ENCODE measurements at places on chromosomes 5 and 9. TPM values are rescaled to one million over a fixed set of nuclear protein-coding genes. Genes with fewer than 3 reads are reported as not detected.

GLDC gene
- total RNA-seq: 74.6 TPM

ITK gene
- total RNA-seq: 0.22 TPM

TRPM6 gene
- 0.86 TPM for total RNA-seq

PRR7 gene
- 10.2 TPM for total RNA-seq

ACTBL2 gene
- not detected for total RNA-seq

UBLCP1 gene
- 39.0 TPM for total RNA-seq

FGD3 gene
- total RNA-seq: 1.8 TPM

DNA sequence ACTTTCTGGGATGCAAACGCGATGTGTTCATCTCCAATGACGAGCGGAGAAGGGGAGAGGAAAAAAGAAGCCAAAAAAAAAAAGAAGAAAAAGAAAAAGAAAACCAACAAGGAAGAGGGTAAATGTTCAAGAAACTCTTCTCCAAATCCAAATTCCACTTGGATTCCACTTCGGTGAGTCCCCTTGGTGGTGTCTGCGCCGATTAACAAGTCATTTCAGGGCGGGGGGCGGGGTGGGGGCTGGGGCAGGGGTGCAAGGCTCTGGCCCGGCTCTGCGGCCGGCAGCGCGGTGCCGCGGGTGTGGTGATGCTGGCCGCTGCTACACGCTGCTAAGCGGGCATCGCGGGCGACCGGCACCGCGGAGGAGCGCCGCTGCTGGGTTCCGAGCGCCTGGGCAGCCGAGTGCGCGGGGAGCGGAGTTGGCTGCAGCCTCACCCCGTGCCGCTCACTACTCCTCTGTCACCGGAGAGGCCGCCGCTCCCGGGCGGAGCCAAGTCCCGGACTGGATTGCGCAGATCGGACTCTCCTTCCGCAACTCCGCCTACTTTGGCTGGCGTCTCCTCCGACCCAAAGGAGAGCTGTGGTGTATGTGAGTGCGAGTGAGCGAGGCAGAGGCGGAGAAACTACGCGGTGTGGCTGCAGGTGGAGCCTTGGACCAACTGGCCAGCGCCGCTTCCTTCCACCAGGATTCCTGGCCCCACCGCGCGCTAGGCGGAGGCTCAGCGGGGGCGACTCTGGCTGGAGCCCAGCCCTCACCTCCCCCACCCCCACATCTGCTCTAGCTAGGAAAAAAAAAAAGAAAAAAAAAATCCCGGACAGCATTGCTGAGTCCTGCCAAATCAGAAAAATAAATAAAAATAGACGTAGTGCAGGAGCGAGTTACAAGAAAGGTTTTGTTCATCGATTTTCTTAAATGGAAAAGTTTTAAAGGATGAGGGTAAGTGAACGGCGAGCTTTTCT is at the start of gene SEMA6A:
TSS of gene SEMA6A (minus strand) at position 457 of the 959 bp plus-strand sequence. CDS start 69,879 bp downstream, outside the sequence.
- peaks cover 13% of the 10 kb centered on the region for H3K4me1 ChIP-seq
- peak; percentile 97 for DNase-seq

DNA sequence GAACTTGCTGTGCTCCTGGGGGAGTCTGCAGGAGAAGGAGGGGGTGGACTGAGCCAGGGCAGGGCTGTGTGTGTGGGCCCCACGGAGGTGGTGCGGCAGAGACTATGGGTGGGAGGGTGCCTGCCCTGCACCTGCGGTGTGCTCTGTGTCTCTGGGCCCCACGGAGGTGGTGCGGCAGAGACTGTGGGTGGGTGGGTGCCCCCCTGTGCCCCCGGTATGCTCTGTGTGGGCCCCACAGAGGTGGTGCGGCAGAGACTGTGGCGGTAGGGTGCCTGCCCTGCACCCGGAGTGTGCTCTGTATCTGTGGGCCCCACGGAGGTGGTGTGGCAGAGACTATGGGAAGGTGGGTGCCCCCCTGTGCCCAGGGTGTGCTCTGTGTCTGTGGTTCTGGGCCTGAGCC is 103.7 kb downstream of the EHMT1 start:
- no peak overlapping the region for H3K27ac ChIP-seq
- H3K4me1 ChIP-seq: no peaks in the 10 kb centered on the region
- peaks cover 77% of the 10 kb centered on the region for H3K36me3 ChIP-seq

GRCh38 chr5:73321757-73322436 is 126.7 kb downstream of the FOXD1 start:
- peaks cover 5% of the 10 kb centered on the region for H3K4me1 ChIP-seq
- H3K27ac ChIP-seq: no peak overlapping the region
- H3K27me3 ChIP-seq: no peaks in the 10 kb centered on the region
- no peak overlapping the region for H3K4me3 ChIP-seq

DNA sequence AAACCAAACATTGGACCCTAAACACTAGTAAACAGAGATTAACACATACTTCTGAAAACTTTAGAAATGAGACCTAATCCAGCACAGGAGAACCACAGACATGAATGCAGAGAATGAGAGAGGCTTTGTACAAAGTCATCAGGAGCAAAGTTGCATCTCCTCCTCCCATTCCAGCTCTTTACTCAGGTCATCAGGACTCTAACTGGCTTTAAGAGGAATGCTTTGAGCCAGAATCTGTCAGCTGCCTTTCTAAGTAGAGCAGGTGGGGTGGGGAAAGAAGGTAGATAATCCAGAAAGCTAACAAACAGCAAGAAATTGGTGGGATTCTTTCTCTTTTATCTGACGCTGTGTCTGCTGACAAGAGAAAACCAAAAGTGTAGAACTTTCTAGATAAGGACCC is 582.7 kb upstream of the DMAC1 start:
- no peak overlapping the region for H3K4me3 ChIP-seq
- H3K4me1 ChIP-seq: no peaks in the 10 kb centered on the region
- no peak for DNase-seq
- H3K36me3 ChIP-seq: no peaks in the 10 kb centered on the region

DNA sequence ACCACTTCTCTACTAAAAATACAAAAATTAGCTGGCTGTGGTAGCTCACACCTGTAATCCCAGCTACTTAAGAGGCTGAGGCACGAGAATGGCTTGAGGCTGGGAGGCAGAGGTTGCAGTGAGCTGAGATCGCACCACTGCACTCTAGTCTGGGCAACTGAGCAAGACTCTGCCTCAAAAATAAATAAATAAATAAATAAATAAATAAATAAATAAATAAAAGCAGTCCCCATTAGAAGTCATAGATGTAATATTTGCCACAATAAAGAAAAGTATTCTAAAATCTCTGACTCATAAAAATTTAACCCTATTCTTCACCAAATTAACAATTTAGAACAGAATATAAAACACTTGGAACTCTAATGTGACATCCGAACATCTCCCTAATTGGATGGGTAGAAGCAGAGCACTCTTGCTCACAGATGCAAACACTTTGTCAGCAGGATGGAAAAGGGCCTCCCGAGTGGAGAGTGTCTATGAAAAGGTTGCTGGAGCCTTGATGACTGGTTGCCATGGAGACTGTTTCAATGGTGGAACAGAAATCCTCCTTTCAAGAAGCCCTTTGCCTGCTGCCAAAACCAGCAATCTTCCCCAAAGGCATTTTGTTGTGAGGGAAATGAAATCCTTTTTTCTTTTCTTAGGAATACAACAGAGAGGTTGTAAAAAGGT is 38.9 kb upstream of the TRAF1 start:
- no peaks in the 10 kb centered on the region for H3K27me3 ChIP-seq
- no peak overlapping the region for H3K4me3 ChIP-seq
- no peaks in the 10 kb centered on the region for H3K36me3 ChIP-seq

DNA sequence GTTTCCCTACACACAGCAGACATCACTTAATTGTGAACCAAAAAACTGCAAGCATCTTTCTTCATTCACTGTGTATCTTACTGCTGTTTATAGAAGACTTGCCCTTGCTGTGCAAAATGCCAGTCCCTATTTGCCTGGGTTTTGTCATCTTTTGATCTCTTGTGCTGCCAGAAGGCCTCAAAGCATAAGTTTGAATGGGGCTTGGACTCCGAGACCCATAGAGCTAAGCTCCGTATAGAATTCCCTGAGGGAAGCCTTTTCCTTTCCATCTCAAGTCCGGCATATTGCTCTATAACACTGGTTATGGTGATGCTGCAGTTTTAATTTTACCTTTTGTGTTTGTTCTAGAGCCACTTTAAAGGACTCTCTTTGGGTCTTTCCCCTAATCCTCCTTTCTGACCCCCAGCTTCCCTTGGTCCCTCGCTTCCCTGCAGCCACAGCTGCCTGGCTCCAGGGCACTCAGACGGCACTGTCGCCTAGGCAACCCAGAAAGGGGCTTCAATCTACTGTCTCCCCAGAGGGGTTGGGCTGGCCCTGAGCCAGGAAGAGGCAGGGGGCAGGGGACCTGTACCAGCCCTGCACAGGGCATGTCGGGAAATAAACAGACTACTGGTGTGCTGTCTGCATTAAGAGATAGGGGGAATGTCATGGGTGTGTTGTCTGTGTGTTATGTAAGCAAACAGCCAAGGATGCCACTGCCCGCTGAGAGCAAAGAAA is 73.4 kb upstream of the MELK start:
- no peak overlapping the region for H3K27ac ChIP-seq
- no peak overlapping the region for H3K4me3 ChIP-seq
- peak; percentile 42 for DNase-seq
- H3K4me1 ChIP-seq: no peaks in the 10 kb centered on the region
- no peaks in the 10 kb centered on the region for H3K27me3 ChIP-seq
- H3K36me3 ChIP-seq: no peaks in the 10 kb centered on the region

GRCh38 chr5:121667292-121667691 is 184.4 kb upstream of the FTMT start:
- H3K4me3 ChIP-seq: no peak overlapping the region
- no peak overlapping the region for H3K27ac ChIP-seq
- no peak for DNase-seq

GRCh38 chr5:145937432-145938250 is 1.3 kb downstream of the SH3RF2 start:
- peak overlapping the region; percentile 63 for H3K4me3 ChIP-seq
- DNase-seq: peak; percentile 56
- H3K4me1 ChIP-seq: peaks cover 12% of the 10 kb centered on the region
- no peaks in the 10 kb centered on the region for H3K36me3 ChIP-seq

DNA sequence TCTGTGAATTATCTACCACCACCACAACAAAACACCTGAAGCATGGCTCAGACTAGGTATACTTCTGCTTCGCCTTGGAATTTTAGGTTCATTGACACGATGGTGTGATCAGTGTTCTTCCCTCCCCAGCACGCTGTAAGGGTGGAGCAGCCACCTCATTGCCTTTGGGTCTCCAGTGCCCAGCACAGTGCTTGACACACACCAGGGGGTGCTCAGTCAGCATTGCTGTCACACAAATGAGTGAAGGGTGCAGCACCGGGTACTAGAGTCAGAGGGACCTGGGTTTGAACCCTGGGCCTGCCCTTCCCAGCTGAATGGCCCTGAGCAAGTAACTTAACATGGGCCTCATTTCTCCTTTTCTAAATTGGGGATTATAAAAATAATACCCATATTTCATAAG is 9.9 kb upstream of the ANGPTL2 start:
- H3K27me3 ChIP-seq: no peaks in the 10 kb centered on the region
- H3K27ac ChIP-seq: no peak overlapping the region
- H3K36me3 ChIP-seq: no peaks in the 10 kb centered on the region
- DNase-seq: peak; percentile 24
- H3K4me1 ChIP-seq: peaks cover 2% of the 10 kb centered on the region

DNA sequence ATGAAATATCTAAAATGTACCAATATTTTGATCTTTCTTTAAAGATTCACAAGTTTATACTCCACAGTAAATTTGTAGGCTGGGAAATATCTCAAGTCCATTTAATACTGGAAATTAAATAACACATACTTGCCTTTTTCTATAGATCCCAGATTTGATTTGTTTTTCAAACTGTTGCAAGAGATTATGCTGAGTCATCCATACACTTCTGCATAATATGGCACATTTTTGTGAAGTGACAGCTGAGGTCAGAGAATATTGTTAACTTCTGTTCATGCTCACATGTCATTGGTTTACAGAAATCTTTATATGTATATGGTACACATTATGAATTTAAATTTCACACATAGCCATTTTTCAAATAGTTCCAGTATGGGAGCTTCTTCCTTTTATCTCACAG is 1066.3 kb upstream of the NUDT12 start:
- no peak overlapping the region for H3K4me3 ChIP-seq
- peaks cover 11% of the 10 kb centered on the region for H3K36me3 ChIP-seq
- DNase-seq: no peak
- H3K27me3 ChIP-seq: no peaks in the 10 kb centered on the region

DNA sequence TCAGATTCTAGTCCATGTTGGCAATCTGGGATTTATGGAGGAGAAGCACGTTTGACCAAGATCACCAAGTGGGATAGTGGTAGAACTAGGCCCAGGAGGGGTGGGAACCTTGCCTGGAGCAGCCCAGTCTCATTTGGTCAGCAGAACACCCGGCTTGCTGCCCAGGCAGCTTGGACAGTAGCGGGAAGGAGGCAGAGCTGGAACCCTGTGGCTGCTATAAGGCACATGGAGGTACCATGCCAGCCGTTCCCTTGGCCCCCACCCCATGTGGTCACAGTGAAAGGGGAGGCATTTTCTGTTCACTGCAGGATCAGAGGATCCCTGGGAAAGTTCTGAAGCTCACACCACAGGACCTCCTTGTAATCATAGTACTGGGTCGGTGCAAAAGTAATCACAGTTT is 75.4 kb upstream of the ORM1 start:
- H3K36me3 ChIP-seq: no peaks in the 10 kb centered on the region
- no peaks in the 10 kb centered on the region for H3K4me1 ChIP-seq
- H3K4me3 ChIP-seq: no peak overlapping the region
- no peak for DNase-seq
- no peak overlapping the region for H3K27ac ChIP-seq

DNA sequence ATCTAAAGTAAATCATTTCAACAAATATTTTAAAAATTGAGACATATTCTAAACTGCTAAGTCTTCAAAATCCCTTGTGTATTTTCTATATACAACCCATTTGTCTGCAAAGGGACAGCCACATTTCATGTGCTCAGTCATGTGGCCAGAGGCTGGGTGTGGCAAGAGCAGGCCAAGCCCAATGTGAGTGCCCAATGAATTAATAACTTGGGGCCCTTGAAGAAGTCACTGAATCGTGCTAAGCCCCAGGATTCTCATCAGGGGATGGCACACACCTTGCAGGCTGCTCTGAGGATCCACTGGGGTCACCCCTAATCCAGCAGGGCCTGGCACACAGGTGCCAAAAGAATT is 78.2 kb upstream of the SMIM23 start:
- DNase-seq: peak; percentile 5
- no peak overlapping the region for H3K4me3 ChIP-seq
- H3K36me3 ChIP-seq: no peaks in the 10 kb centered on the region
- no peak overlapping the region for H3K27ac ChIP-seq

GRCh38 chr5:72021651-72022357 is 85.5 kb upstream of the MAP1B start:
- H3K27me3 ChIP-seq: no peaks in the 10 kb centered on the region
- H3K4me1 ChIP-seq: no peaks in the 10 kb centered on the region
- no peak overlapping the region for H3K27ac ChIP-seq
- H3K36me3 ChIP-seq: no peaks in the 10 kb centered on the region

DNA sequence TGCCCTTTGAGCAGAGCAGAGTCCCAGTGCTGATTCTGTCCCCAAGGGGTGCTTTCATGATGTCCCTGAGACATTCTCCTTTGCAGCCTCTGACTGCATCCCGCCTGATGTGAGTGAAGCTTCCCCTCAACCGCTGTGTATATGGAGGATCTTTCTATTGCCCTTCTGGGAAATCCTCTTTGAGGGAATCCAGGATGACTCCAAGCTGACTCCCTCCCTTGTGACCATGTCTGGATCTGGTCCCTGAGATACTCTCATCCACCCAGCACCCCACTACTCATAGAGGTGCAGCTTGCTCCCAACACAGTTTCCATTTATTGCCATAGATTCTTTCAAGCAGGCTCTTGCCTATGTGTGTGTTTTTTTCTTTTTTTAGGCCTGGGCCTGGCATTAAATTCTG is 216.5 kb downstream of the SEC61B start:
- no peaks in the 10 kb centered on the region for H3K4me1 ChIP-seq
- H3K27ac ChIP-seq: no peak overlapping the region
- H3K4me3 ChIP-seq: no peak overlapping the region
- H3K27me3 ChIP-seq: no peaks in the 10 kb centered on the region
- no peaks in the 10 kb centered on the region for H3K36me3 ChIP-seq
- no peak for DNase-seq
